ENCODE measurements at places on chromosomes 2 and 18. TPM values are rescaled to one million over a fixed set of nuclear protein-coding genes. Genes with fewer than 3 reads are reported as not detected.

DNA sequence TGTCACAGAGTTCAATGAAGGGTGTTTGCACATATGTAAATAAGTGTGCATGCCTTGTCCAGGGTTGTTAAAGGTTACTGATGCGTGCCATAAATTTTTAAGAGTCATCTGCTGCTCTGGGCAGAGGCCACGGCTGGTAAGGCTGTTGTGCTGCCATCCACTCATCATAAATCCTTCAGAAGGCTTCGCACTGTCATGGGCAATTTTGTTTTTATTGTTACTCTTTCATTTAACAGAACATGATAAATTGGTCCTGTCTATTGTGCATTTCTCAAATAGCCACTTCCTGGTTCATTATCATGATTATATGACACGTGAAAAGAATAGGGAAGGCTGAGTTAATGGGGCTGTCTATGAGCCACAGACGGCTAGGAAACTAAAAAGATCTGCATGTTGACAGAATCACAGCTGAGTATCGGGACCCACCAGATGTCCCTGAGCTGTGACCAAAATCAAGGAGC, 634.3 kb upstream of the SOX11 start:
- no peak for ATAC-seq

The CCDC150 gene
- total RNA-seq: 3.3 TPM

DNA sequence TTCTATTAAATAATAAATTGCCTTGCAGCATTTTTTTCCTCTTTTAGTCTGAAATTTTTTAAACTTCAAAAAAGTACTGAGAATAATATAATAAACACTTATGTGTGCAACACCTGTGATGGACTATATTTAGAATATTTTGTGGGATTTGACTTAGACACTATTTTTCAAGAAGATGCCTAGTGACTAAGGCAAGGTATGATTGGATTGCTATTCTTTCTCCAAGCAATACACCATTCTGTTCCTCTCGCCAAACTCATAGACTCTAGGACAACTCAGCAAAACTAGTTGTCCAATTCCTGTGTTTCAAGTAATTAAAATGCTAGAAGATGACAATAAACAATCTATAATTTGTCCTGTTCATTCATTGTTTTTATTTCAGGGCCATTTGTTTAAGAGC, 75.9 kb downstream of the METTL4 start:
- no peak for ATAC-seq

DNA sequence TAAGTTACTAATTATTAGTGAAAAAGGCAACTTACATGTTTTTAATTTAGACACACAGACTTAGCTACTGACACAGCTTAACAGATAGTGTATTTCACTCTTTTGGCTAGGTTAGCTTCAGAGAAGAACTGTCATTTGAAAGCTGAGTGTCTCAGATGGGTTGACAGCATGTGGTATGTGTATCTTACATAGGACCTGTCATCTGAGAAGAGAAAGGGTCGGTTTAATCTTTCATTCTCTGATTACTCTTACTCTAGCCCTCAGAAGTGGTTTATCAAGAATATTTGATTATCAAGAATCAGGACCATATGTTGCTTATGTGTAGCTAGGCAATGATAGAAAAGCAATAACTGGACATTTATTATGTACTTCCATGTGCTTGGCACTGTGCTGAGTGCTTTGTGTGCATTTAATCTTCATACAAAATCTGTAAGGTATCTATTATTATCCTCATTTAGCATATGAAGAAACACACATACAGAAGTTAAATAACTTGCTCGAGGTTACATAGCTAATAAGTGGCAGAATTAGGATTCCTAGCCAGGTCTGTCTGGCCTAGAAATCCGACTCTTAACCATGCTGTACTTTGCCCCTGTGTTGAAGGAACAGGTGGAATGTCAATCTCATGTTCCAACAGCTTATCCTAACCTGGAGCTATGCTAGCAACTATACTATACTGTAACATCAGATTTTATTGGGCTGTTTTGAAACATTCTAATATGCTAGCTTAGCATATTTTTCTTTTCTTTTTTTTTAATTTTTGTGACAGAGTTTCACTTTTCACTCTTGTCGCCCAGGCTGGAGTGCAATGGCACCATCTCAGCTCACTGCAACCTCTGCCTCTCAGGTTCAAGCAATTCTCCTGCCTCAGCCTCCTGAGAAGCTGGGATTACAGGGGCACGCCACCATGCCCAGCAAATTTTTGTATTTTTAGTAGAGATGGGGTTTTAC, 28.4 kb downstream of the CFLAR start:
- no peak for ATAC-seq

The LONRF2 gene
- total RNA-seq: 0.48 TPM

DNA sequence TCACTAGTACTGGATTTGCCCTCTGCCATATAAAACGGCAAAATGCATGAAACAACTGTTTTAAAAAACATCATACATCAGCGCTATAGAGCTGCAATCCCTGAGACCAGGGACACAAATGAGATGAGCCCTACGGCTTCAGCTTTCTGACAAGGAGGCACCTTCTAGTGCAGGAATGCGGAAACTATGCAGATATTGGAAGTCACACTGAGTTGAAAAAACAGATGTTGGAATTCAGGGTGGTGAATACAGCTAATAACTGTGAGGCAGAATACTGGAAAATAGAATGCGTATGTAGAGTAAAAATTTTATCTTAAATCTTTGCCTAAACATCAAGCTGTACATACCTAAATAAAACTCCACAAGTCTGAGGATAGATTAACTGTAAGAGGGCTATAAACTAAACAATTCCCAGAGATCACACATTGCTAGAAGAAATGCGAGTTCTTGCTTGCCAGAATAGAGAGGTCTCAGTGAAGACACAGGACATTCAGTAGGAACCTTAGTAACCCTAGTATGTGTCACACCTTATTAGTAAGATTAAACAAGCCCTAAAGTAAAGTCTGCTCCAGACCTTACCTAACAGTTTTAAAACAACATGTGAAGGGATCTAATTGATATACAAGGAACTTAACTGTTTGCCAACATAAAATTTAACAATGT, 541.4 kb upstream of the DDX18 start:
- ATAC-seq: no peak

DNA sequence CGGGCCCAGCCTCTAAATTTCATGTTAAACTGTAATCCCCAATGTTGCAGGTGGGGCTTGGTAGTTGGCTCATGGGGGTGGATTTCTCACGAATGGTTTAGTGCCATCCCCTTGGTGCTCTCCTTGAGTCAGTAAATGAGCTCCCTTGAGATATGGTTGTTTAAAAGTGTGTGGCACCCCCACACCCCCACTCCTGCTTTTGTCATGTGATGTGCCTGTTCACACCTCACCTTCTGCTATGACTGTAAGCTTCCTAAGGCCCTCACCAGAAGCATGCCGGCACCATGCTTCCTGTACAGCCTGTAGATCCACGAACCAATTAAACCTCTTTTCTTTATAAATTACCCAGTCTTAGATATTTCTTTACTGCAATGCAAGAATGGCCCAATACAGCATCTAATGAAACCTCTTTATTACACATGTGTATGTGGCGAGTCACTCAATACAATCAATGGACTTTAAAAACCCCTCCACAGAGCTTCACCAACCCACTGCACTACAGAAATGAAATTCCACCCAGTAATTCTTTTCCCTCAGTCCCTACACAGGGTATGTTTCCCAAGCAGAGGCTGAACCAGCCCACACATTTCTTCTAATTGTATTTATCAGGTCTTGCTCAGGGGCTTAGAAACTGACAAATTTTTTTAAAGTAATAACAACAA, 47.3 kb downstream of the WDFY1 start:
- ATAC-seq: no peak

GRCh38 chr2:174826051-174826450, 61.8 kb upstream of the CHRNA1 start:
- ATAC-seq: no peak

The PID1 gene
- total RNA-seq: 1.2 TPM

- ATAC-seq: no peak
Observed at GRCh38 chr2:149741646-149742045, 154.1 kb upstream of the MMADHC start.

GRCh38 chr2:129375632-129376425, 603.6 kb upstream of the RAB6C start:
- ATAC-seq: no peak

DNA sequence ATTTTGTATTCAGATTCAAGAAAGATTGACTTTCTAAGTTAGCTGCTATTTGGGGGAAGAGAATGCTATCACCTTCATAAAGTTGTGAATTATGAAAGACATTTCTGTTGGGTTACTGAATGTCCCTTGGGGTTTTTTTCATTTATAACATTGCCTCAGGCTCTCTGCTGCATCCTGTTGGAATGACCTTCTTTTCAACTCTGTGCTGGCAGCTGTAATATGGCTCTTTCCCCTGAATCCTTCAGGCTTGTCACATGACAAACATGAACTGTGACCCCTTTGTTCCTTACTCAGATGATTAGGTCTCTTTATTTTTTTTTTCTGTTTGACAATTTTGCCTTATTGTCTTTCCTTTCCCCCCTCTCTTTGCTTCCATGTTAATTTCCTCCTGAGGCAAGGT, 159.8 kb downstream of the TAF4B start:
- no peak for ATAC-seq

- ATAC-seq: no peak
Observed at GRCh38 chr18:77096936-77097886, 35.4 kb downstream of the MBP start.

The NEU2 gene
- not detected for total RNA-seq
